ENCODE measurements at places on chromosomes 13 and 19. TPM values are rescaled to one million over a fixed set of nuclear protein-coding genes. Genes with fewer than 3 reads are reported as not detected.
A peak's percentile ranks its signal among the peaks of the same experiment; 100 is the strongest.

DNA sequence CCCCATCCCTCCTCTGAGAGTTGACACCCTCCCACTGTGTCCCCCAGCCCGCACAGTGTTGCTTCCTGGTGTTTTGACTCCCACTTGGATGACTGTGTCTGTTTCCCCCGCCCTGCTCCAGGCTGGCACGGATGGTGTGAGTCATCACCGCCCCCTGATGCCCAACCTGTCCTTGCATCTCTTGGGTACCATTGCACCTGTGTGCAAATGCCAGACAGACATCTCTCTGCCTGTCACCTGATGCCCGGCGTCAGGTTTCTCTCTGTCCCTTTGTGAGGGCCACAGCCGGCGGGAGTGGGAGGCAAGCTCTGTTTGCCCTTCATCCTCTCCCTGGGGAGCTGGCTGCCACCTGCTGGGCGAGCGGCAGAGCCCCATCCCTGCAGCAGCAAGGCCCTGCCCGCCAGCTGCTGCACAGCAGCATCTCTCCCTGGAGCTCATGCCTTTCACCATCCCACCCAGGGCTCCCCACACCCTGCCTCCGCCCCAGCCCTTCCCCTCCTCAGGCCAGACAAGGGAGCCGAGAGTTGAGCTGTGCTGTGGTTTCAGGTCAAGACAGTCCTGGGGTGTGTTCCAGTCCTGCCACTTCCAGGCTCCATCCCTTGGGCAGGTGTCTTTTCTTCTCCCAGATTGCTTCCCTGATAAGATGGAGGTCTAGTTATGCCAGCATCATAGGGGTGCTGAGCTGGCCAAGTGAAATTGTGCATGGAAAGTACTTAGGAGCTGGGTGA lies 29.7 kb downstream of the NKPD1 start:
- peaks cover 12% of the 10 kb centered on the region for H3K4me1 ChIP-seq
- peak overlapping the region; percentile 21 for H3K27ac ChIP-seq
- peaks cover 2% of the 10 kb centered on the region for H3K27me3 ChIP-seq
- no peak overlapping the region for H3K4me3 ChIP-seq
- no peaks in the 10 kb centered on the region for H3K36me3 ChIP-seq
- DNase-seq = no peak

- H3K27ac ChIP-seq = no peak overlapping the region
- DNase-seq = peak; percentile 43
- no peaks in the 10 kb centered on the region for H3K4me1 ChIP-seq
Observed at GRCh38 chr13:48580185-48580803, 47.4 kb upstream of the RCBTB2 start.

Gene ZFP82
- 1.7 TPM for total RNA-seq

DNA sequence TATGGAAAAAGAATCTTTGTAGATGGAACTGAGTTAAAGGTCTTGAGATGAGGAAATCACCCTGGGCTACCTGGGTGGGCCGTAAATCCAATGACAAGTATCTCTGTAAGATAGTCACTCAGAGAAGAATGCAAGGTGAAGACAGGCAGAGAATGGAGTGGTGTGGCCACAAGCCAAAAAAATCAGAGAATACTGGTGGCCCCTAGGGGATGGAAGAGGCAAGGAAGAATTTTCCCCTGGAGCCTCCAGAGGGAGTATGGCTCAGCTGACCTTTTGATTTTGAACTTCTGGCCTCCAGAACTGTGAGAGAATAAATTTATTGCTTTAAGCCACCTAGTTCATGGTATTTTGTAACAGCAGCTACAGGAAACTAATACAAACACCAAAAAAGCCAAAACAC lies 32.7 kb upstream of the CSNK1A1L start:
- DNase-seq = no peak
- H3K36me3 ChIP-seq = no peaks in the 10 kb centered on the region
- H3K27me3 ChIP-seq = no peaks in the 10 kb centered on the region
- H3K27ac ChIP-seq = 0 out of 2 replicates have a peak overlapping the region, but pooled peaks have one; percentile 22
- H3K4me1 ChIP-seq = peaks cover 67% of the 10 kb centered on the region

Gene LILRB3
- total RNA-seq = not detected

GRCh38 chr19:56839652-56840450 lies 675 bp downstream of the PEG3 start:
- no peak overlapping the region for H3K27ac ChIP-seq
- H3K36me3 ChIP-seq = peaks cover 10% of the 10 kb centered on the region
- H3K27me3 ChIP-seq = no peaks in the 10 kb centered on the region

Gene CCDC169
- total RNA-seq = 1.8 TPM

GRCh38 chr19:16382775-16383543 lies 58.3 kb downstream of the KLF2 start:
- H3K36me3 ChIP-seq = peaks cover 9% of the 10 kb centered on the region
- peak; percentile 75 for DNase-seq
- H3K4me1 ChIP-seq = peaks cover 12% of the 10 kb centered on the region
- H3K27ac ChIP-seq = no peak overlapping the region
- no peak overlapping the region for H3K4me3 ChIP-seq
- no peaks in the 10 kb centered on the region for H3K27me3 ChIP-seq

- peak within 1 kb of the TSS; percentile 89 for H3K27ac ChIP-seq
- peaks cover 22% of the 10 kb centered on the region for H3K36me3 ChIP-seq
Observed at GRCh38 chr19:10503002-10503789, at the start of gene KEAP1. TSS of gene KEAP1 (minus strand) at chr19:10503356. CDS start at chr19:10500033, 3,323 bp downstream.

Gene DCT
- total RNA-seq = not detected

Gene PCP2
- total RNA-seq = not detected

All from HFFc6 (cell line).